ENCODE measurements at places on chromosomes 12 and 14.

GRCh38 chr12:1277905-1278304 is 286.9 kb downstream of the ERC1 start:
- peak; percentile 65 for DNase-seq

- DNase-seq: no peak
These were observed 82.5 kb upstream of the KICS2 start for GRCh38 chr12:64304571-64304970.

DNA sequence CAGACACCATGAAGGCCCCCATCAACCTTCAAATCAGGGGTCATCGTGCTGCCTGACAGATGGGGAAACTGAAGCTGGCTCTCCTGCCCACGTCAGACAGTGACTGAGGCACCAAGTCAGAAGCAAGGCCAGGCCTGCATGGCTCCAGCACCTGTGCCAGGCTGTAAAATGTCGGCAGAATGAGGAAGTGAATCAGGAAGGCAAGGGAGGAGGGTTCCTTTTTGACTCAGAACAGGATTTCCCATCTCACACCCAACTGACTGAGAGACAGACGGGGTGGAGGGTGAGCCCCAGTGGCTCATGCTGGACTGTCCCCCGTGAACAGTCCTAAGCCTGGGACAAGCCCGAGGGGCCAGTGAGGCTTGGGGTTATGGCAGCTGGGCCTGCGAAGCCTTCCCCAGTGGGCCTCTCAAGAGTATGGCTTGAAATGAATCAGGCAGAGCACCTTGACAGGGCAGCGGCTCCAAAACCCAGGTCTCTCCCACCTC is 20.9 kb downstream of the SYNE3 start:
- DNase-seq: no peak

- DNase-seq: no peak
These were observed 90.9 kb downstream of the RIMBP2 start for GRCh38 chr12:130625201-130625600.

GRCh38 chr12:93098077-93098476 is 169.0 kb upstream of the EEA1 start:
- DNase-seq: peak; percentile 72

DNA sequence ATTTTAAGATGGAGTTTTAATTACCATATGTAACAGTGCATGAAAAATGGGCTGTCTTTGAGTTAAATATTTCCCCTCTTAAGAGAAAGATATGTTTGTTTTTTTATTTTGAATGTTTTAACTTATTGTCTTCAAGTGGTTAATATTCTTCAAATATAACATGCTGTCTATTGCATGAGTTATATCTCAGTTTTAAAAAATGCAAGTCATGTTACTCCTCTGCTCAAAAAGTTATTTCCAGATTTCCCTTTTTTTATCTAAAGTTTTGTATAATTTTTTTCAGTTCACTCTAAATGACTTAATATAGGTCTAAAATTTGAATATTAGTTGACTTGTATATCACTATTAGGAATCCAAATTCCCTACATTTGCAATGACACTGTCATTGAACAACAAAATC is 5.9 kb upstream of the KCNMB4 start:
- DNase-seq: no peak

DNA sequence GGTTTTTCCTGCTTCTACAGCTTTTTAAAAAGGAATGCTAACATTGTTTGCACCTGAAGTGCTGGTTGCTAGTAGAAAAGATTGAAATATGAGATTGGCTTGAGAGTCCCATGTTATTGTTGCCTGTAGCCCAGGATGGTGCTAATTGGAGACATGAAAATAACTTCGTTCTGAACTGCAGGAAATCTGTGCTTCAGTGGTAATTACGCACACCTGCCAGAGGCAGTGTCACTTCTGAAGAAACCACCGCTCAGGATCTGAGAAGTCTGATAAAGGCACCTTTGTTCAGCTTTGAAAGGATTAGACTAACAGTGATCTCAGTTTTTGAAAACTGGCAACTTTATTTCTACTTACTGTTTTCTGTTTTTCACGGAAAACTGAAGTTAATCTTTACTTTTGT is 15.5 kb upstream of the ATP6V0A2 start:
- no peak for DNase-seq

DNA sequence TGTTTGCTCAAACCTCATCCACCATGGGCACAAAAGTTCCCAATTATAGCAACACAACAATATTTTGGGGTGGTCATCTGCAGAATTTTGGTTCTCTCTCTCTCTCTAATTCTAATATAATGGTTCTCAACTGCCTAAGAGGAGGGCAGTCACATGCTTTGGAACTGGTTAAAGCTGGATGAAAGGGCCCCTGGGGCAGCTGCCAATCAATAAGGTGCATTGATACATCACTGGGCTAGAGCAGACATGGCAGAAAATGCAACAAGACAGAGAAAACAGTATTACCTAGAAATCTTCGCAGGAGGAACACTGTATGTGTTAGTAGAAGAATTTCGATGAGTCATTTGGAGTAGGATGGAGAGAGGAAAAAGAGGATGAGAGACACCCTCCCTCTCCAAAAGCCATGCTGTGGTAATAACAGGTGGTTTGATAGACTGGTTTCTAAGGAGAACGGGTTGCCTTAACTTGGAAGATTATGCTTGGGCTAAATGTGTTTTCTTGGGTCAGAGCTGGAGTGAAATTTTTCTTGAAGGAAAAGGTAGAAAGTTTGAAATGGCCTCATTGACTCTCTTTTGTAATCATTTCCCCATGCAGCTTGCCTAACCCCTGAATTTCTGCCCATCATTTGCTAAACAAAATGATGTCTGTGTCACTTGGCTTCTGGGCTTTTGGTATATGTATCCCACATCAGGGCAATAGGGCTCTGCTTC is 67.1 kb upstream of the HIF1A start:
- no peak for DNase-seq

DNA sequence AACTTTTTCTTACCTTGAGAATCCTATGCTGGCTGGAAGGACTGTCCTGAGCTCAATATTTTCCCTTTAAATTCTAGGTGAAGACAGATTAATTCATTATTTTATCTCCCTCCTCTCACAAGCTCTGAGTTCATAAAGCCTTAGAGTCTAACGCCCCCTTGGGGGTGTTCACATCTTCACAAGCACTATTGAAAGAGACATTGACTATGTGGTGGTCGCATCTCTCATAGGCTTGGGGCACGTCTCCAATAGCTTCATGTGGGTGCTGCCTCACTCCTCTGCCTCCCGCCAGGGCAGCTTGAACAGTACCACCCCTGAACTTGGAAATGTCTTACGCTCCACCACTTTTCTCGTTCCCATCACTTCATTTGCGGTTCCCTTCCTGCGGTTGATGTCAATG is 106.2 kb downstream of the UNC79 start:
- no peak for DNase-seq

DNA sequence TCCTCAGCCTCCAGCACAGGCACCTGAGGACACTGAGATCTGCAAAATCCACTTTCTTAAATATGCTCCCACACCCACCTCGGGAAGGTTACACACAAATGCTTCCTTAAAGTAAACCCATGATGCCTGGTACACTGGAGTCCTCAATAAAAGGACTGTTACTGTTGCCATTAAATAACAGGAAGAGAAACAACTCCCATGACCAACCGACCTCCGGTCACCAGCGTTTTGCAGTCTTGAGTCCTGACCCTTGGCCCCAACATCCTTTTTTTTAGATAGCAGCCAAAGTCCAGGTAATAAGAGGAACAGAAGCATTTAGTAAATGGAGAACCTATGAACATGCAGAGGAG is 42.4 kb downstream of the ITPK1 start:
- DNase-seq: no peak

DNA sequence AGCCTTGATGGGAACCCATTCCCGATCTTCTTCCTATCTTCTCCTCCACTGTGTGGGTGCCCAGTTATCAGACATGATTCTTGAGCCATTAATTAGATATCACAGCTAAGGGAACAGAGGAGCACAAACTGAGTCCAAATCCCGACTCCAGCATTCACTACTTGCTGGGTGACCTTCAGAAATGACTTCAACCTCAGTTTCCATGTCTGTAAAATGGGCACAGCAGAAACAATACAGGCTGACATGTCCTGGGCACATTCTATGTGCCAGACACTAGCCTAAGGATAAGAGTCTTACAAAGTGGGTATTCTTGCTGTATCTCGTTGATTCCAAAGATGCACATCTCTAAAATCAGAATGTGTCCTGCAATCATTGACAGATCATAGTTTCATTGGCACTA is 128.7 kb upstream of the NOS1 start:
- DNase-seq: no peak

GRCh38 chr12:55842681-55843429 is at the start of gene MMP19:
Gene MMP19 (minus strand): TSS chr12:55842936. CDS start chr12:55842830, 106 bp downstream.
- DNase-seq: no peak

DNA sequence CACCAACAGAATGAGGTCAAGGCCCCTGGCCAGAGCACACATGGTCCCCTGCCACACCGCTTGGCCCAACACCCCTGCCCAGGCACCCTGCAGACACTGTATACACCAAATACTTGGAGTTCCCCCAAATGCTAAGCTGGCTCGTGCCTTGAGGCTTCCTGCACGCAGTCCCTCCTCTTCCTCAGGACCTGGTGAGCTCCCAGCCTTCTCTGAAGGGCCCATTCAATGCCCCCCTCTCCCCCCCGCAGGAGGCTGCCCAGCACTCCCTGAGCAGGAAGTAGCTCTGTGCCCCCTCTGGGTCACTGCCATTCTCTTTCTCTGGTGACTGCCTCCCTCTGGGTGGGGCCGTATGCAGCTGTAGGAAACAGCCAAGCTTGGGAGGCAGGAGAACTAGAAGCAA is 75.3 kb downstream of the ITPK1 start:
- no peak for DNase-seq

DNA sequence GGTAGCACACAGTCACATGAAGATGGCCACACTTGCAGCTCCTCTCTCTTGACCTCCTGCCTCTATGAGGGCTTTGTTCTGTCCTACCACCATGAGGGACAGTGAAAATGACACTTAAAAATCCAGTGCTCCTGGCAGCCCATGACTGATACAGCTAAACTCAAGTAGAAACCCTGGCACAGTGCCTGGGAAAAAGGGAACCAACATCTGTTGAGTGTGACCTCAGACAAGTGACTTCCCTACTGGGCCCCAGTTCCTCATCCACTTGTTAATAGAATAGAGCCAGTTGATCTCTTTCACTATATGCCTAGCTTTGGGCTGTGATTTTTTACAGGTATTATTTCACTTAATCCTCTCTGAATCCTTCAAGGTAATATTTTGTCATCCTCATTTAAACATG is 4.8 kb downstream of the GUCY2C start:
- DNase-seq: peak; percentile 12

- no peak for DNase-seq
These were observed 159.4 kb downstream of the EPS8 start for GRCh38 chr12:15629761-15630160.

- DNase-seq: no peak
These were observed 41.1 kb upstream of the CDKN3 start for GRCh38 chr14:54355698-54356097.

DNA sequence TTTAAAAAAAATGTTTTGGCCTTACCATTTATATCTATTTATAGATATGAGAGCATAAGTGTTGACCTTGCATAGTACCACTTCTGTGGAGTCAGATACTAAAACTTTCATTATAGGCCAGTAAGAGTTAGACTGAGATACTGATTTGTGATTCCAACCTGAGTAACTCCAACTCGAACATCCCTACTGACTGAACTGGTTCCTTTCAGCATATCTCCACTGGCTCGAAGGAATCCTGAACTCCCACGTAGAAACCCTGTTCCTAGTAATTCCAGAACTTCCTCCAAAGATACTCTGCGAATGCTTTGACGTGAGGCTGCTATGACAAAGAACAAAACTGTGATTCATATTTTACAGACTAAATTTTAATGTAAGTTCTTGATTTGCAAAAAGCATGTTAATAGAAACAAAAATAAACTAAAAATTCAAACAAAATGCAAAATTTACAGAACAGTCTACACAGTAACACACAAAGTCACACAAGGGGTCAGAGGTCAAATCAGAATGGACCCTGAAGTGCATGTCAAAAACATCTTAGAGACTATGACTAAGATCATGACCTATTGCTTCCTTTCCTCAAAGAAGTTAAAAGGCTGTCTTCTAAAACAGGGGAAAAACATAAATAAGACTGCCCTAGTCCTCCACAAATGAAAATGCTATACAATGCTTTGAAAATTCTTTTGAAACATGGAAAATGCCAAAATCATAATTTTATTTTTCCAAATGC is 31.5 kb downstream of the HEATR5A start:
- DNase-seq: no peak

DNA sequence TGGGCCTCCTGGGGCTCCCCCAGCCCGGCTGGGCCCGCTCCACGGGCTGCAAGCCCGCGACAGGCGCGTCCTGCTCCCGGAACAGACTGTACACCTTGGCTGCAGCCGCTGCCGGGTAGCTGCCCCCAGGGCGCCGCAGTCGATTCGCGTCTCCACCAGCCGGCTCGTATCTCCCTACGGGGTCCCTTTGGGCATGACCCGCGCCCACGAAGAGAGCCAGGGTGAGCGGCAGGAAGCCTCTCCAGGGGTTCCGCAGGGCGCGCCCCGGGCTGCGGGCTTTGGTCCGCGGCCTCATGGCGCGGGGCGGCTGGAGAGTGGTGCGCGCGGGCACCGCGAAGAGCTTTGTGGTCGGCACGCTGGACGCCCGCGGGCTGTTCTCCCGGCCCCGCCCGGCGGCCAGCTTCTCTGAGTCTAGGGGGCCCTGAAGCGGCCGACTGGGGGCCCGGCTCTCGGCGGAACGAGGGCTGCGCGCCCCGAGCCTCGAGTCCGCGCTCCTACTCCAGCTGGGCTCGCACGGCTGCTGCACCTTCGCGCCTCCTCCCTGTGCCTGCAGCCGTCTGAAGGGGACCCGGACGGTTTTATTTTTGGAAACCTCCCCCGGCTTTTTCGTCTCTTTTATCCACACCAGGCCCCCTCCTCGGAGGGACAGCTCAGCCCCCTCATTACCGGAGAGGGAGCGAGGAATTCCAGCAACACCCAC is at the start of gene LTBP2:
TSS of gene LTBP2 (minus strand) at position 588 of the 700 bp plus-strand sequence. CDS start at position 295, 293 bp downstream.
- peak; percentile 23 for DNase-seq

GRCh38 chr14:59202031-59202430 is 13.6 kb downstream of the DAAM1 start:
- peak; percentile 7 for DNase-seq

Measured in CD4-positive, alpha-beta T cell treated with Interferon alpha-2 for 1 hour (primary cell).